ENCODE measurements at places on chromosomes 11 and 22.

DNA sequence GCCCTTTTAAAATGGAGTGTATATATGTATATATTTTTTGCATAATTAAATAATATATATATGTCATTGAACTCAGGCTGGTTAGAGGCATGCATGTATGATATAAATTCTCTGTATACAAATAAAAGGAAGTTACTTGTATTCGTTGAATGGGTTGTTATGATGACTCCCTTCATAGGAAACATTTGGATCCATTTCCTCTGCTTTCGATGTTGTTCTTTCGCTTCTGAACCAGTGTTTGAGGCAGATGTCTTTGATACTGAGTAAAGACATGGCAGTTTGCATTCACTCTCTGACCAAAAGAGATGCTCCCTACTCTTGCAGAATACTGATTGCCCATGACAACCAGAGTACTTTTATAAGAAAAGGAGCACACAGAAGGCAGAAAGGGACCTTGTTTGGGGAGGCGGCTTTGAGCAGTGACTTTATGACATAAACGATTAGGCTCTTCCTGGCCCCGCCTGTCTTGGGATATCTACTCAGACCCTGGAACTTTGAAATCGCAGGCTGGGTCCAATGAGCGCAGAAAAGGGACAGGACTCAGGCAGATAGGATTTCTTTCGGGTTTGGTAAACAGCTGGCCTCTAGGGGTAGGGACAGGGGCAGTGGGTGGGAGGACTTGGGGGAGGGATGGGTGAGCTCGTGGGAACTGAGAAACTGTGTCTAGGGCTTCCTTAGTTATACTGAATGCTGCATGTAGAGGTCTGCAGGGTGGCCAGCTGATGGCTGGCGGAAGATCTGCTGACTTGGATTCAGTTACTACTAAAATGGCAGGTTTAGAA, 23.2 kb downstream of the TIMP3 start:
- DNase-seq = no peak

- peak; percentile 87 for DNase-seq
Observed at GRCh38 chr11:12235947-12236743, 125.8 kb downstream of the MICAL2 start.

DNA sequence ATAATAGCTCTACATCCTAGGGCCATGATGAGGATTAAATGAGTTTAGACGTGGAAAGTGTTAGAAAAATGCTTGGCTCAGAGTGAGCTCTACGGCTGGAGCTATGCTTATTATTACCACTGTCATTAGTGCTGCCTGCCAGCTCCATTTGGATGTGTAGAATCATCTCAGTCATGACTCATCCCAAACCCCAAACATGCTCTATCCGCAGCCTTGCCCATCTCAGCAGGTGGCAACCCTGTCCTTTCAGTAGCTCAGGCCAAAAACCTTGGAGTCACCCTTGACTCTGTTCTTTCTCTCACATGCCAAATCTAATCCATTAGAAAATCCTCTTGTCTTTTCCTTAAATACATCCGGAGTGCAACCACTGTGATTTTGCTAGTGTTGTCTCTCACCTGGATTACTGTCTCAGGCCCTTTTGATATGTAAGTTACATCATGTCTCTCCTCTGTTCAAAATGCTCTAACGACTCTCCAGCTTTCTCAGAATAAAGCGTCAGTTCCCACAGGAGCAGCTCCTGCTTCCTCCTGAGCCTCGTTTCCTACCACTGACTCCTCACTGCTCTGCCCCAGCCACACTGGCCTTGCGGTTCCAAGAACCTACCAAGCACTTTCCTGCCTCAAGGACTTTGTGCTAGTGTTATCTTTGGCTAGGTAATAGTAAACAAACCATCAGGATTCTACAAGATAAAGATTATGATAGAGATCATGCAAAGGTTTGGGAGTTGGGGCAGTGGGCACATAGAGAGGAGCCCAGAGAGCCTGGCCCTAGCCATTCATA, 10.5 kb upstream of the CHRM1 start:
- DNase-seq = no peak

- no peak for DNase-seq
Observed at GRCh38 chr11:120168108-120168959, 30.4 kb upstream of the TRIM29 start.

GRCh38 chr22:24873226-24873625, 67.2 kb downstream of the SGSM1 start:
- DNase-seq = no peak

GRCh38 chr11:11451501-11452005, 98.5 kb upstream of the CSNK2A3 start:
- peak; percentile 92 for DNase-seq

GRCh38 chr22:37023743-37024338, 4.3 kb downstream of the MPST start:
- DNase-seq = no peak

DNA sequence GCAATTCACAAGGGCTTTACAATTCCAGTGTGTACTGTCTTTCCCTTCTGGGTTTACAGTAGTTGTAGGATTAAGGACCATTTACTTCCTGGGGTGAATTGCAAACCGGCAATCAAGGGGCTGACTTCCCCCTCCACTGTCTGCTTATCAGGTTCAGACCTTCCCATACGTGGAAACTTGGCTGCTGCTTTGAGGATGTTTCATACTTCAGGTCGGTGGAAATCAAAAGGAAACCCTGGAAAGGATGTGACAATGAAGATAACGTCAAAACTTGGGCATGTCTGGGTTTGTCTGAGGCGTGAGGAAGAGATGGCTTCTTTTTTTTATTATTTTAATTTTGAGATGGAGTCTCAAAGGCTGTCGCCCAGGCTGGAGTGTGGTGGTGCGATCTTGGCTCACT, 2.1 kb upstream of the RTCB start:
- DNase-seq = no peak
